ENCODE measurements at places on chromosomes 11 and 22.
A peak's percentile ranks its signal among the peaks of the same experiment; 100 is the strongest.

- DNase-seq = no peak
These were observed 15.5 kb downstream of the TEF start for GRCh38 chr22:41397143-41397811.

GRCh38 chr11:20035701-20036601, 124.3 kb downstream of the DBX1 start:
- DNase-seq = peak; percentile 74

GRCh38 chr11:119513131-119513805, 90.3 kb upstream of the THY1 start:
- DNase-seq = no peak

DNA sequence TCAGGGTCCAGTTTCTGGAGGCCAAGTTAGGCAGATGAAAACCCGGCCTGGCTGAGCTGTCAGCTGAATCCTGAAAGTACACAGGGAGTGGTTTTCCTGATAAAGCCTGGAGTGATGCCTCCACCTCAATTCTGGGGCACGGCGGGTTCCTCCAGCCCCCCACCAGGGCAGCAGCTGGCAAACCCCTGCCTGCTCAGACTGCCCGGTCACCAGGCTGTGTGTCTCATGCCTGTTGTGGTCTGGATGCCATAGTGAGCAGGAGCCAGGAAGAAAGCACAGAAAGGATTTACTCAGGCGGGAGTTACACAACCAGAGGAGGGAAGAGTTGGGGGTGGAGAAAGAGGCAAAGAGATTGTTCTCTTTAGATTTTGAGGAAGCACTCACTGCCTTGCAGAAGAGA, 119.9 kb upstream of the RASSF10 start:
- peak; percentile 75 for DNase-seq

DNA sequence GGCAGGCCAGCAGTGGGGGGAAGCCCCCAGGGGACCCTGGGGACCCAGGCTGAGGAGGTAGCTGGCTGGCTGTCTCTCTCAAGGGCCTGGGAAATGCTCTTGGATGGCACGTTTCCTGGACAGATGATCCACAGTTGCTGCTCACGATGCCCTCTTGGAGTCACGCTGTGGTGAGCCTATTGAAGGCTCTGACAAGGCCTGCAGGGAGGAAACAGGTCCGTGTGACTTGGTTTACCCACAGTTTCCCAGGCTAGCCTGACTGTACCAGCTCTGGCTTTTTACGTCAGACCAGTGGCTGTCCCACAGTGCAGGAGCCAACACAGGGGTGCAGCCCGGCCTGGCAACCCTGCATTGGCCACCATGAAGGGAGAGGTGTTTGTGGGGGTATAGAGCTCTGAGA, 29.2 kb upstream of the PPARA start:
- DNase-seq = no peak

- no peak for DNase-seq
These were observed 472.3 kb downstream of the BRD1 start for GRCh38 chr22:49355211-49355920.

DNA sequence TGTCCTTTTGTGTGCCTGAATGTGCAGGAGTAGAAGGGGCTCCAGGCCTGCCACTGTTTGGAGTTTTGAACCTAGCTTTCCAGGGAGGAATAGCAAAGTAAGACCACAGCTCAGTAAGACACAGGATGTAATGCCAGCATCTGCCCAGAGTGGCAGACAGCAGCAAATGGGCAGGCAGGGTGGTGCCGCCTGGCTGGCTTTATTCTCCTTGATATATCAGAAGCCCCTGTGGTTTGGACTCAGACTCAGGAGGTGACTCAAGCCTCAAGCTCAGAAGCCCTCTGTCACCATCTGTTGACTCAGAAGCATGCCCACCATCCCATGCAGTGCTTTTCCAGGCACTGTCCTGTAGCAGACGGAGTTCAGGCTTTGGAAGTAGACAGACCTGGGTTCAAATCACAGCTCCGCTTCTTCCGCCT, 72.7 kb upstream of the TTC12 start:
- no peak for DNase-seq

- DNase-seq = no peak
These were observed 168.9 kb downstream of the MIAT start for GRCh38 chr22:26825960-26826935.

DNA sequence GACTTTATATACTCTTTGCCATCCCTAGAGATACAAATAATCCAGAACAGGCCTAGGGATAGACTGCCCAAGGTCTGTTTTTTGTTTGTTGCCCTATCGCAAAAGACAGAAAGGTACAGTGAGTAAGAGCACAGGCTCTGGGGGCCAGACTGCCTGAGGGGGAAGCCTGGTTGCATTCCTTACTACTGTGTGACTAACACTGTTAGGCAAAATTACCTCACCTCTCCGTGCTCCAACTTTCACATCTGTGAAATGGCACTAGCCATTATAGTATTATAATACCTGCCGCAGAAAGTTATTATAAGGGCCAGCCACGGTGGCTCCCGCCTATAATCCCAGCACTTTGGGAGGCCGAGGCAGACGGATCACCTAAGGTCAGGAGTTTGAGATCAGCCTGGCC, 14.5 kb downstream of the SLC35F2 start:
- no peak for DNase-seq

- DNase-seq = no peak
These were observed 3.2 kb downstream of the ARHGEF12 start for GRCh38 chr11:120339394-120339890.

DNA sequence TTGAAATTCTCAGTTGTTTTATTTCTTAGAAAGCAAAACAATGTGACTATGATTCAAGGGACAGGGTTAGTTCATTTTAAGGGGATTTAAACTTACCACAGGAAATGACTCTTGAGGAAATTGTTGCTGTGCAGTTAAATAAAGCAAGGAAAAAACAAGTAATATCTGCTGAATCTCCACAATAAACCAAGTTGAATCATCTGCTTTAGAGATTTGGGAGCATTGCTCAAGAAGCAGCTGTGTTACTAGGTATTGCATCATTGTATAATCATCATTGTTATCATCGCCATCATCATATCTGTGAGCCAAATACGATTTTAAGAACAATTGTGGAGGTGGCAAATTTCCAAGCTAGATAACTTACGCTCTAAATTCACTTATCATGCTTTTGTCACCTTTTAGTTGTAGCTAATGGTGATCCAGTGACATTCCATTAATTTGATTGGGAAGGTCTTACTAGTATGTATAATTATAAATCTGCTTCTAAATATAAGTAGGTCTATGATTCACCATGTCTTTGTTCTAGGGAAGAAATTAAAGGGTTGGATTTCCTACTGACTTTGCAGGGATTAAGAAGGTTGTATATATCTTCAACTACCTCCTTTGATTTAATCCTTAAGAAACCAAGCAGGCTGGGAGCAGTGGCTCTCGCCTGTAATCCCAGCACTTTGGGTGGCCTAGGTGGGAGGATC, 19.9 kb downstream of the MMP10 start:
- peak; percentile 40 for DNase-seq

- no peak for DNase-seq
These were observed 964.2 kb downstream of the JRKL start for GRCh38 chr11:97354026-97354425.

DNA sequence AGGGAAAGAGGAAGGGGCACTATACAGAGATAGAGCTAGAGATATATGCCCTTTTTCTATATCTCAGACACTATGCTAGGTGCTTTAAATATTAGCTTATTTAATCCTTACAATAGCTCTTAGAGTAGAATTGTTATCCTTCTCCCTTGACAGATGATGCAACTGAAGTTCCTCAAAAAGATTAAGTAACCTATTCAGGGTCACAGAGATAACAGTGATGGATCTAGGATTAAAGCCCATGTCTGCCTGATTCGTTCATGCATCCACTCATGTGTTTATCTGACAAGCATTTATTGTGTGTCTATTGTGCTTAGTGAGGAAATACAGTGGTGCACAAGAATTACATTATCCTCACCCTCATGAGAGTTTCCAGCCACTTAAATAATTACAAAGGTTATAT, 8.7 kb downstream of the CCDC83 start:
- DNase-seq = no peak

GRCh38 chr11:94773842-94774241, 5.7 kb downstream of the AMOTL1 start:
- no peak for DNase-seq

- DNase-seq = no peak
These were observed 75.5 kb upstream of the CD44 start for GRCh38 chr11:35063488-35063931.

DNA sequence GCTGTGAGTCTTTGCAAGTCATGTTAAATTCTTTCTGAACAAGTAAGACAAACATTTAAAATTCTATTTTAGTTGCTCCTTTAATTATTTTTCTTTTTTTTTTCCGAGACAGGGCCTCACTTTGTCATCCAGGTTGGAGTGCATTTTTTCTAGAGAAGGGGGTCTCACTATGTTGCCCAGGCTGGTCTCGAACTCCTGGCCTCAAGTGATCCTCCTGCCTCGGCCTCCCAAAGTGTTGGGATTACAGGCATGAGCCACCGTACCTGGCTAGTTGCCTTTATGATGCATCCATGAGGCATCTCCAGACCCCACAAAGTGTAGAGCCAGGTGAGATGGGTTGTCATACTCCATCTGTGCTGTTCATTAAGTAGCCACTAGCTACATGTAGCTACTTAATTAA, 4.4 kb downstream of the ATXN10 start:
- no peak for DNase-seq

- no peak for DNase-seq
These were observed 1112.4 kb downstream of the JRKL start for GRCh38 chr11:97502201-97502600.

- peak; percentile 27 for DNase-seq
These were observed 107.9 kb upstream of the BMAL1 start for GRCh38 chr11:13169709-13170108.

DNA sequence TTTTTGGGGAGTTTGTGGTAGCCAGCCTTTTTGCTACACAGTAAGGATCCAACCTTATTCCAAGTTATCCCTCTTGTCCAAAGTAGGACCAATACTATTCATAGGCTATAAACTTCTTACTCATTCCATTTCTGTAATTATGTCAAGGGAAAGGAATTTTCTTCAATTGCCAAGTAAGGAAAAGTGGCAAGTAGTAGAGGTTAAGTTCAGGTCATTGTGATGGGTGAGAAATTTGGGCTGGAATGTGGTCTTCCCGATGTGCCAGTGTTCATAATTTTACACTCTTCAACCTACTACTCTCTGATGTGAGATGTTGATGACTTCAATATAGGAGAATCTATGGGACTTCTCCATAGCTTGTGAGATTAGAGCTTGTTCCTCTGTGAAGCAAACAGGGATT, 648.8 kb downstream of the METTL15 start:
- no peak for DNase-seq

DNA sequence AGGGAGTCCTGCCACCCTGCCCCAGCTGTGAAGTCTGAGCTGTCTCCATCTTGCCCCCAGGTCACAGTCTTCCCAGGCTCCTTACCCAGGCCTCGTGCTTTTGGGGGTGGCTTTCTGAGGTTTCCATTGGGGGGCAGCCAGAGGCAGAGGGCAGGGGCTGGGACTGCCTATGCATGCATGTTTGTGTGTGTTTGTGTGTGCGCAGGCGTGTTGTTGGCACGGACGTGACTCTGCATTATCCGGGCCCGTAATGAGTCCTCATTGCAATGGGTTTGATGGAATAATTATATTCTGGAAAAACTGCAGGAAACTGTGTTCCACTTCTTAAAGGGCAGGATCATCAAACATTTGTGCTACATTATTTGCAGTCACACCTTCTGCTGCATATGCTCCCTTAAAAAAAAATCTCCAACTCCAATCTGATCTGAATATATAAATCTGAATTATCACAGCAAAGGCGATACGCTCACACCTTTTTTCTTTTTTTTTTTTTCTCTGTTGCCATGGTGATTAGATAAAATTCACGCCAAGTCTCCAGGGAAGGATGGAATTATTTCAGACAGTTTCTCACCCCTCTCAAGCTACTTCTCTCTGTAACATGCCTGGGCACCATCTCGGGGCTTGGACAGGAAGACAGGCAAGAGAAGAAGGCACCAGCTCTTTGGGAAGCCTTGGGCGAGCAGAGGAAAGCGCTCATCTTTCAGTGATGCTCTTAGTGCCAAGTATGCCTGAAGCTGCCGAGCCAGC, 45.9 kb downstream of the DSCAML1 start:
- no peak for DNase-seq

GRCh38 chr22:35334004-35334403, 34.3 kb downstream of the TOM1 start:
- DNase-seq = no peak

All from brain pericyte (primary cell).